Activated CD8-positive, alpha-beta T cell treated with anti-CD3 and anti-CD28 coated beads, Interleukin-2, amount 10 ng/mL, durations not matched to agents 7 days and 5 days (primary cell): ENCODE measurements at places on chromosomes 5 and 9. TPM values are rescaled to one million over a fixed set of nuclear protein-coding genes. Genes with fewer than 3 reads are reported as not detected.

- H3K27ac ChIP-seq = no peak overlapping the region
- no peaks in the 10 kb centered on the region for H3K4me1 ChIP-seq
- no peak for DNase-seq
- no peaks in the 10 kb centered on the region for H3K36me3 ChIP-seq
- H3K4me3 ChIP-seq = no peak overlapping the region
- H3K27me3 ChIP-seq = peaks cover 22% of the 10 kb centered on the region
These were observed 151.1 kb upstream of the SMIM23 start for GRCh38 chr5:171634511-171634910.

Gene TAF1L
- not detected for total RNA-seq

Gene NUTM2F
- not detected for total RNA-seq

Gene ARHGEF39
- 17.2 TPM for total RNA-seq
